Suprapubic skin (tissue), 4 donors: ENCODE measurements at places on chromosomes 6 and 20. TPM values are rescaled to one million over a fixed set of nuclear protein-coding genes. Genes with fewer than 3 reads are reported as not detected.
A peak's percentile ranks its signal among the peaks of the same experiment; 100 is the strongest.

- no peaks in the 10 kb centered on the region for H3K36me3 ChIP-seq
- no peak overlapping the region for H3K27ac ChIP-seq
- H3K4me1 ChIP-seq, result no peaks in the 10 kb centered on the region
- DNase-seq, result no peak
Measured at GRCh38 chr20:60123652-60124051, 165.4 kb downstream of the CDH26 start.

- H3K36me3 ChIP-seq, result no peaks in the 10 kb centered on the region
- H3K4me3 ChIP-seq, result no peak overlapping the region
- DNase-seq, result no peak
- H3K4me1 ChIP-seq, result no peaks in the 10 kb centered on the region
Measured at GRCh38 chr6:81623106-81623759, 129.2 kb downstream of the TENT5A start.

DNA sequence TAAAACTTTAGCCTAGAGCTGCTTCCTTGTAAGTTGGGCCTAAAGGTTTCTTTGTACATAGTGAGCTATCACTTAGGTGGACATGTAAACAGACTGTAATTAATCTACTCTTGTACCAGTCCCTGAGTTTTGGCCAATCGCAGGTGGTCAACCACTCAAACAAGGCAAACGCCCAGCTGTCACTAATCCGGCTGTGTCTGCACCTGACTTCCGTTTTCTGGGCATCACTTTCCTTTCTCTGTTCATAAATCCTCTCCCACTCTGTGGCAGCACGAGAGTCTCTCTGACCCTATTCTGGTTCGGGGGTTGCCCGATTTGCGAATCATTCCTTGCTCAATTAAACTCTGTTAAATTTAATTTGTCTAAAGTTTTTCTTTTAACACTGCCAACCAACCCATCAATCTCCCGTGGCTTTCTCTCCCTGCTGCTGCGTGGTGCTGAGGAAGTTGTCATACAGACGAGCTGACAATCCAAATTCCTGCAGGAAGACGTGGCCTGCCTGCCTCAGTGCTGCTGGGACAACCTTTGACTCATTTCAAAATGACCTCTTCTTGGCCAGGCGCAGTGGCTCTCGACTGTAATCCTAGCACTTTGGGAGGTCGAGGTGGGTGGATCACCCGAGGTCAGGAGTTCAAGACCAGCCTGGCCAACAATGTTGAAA, 206.3 kb downstream of the QKI start:
- no peak overlapping the region for H3K27ac ChIP-seq
- no peaks in the 10 kb centered on the region for H3K36me3 ChIP-seq
- H3K27me3 ChIP-seq, result no peaks in the 10 kb centered on the region
- H3K4me1 ChIP-seq, result no peaks in the 10 kb centered on the region
- DNase-seq, result no peak

- no peak for DNase-seq
- no peaks in the 10 kb centered on the region for H3K36me3 ChIP-seq
- H3K27ac ChIP-seq, result no peak overlapping the region
- H3K4me3 ChIP-seq, result no peak overlapping the region
- H3K27me3 ChIP-seq, result no peaks in the 10 kb centered on the region
- H3K4me1 ChIP-seq, result peaks cover 4% of the 10 kb centered on the region
Measured at GRCh38 chr6:163645560-163645959, 231.0 kb downstream of the QKI start.

- peak overlapping the region; percentile 95 for H3K4me3 ChIP-seq
- peaks cover 39% of the 10 kb centered on the region for H3K4me1 ChIP-seq
- H3K27ac ChIP-seq, result peak overlapping the region; percentile 92
- peaks cover 44% of the 10 kb centered on the region for H3K36me3 ChIP-seq
- H3K27me3 ChIP-seq, result no peaks in the 10 kb centered on the region
Measured at GRCh38 chr6:44257753-44258324, 511 bp upstream of the SLC35B2 start.

The LGSN gene
- not detected for total RNA-seq

GRCh38 chr20:44384423-44385027, 29.0 kb downstream of the HNF4A start:
- peak; percentile 89 for DNase-seq
- no peak overlapping the region for H3K4me3 ChIP-seq
- no peak overlapping the region for H3K27ac ChIP-seq
- H3K27me3 ChIP-seq, result peaks cover 10% of the 10 kb centered on the region
- peaks cover 19% of the 10 kb centered on the region for H3K4me1 ChIP-seq
- no peaks in the 10 kb centered on the region for H3K36me3 ChIP-seq

DNA sequence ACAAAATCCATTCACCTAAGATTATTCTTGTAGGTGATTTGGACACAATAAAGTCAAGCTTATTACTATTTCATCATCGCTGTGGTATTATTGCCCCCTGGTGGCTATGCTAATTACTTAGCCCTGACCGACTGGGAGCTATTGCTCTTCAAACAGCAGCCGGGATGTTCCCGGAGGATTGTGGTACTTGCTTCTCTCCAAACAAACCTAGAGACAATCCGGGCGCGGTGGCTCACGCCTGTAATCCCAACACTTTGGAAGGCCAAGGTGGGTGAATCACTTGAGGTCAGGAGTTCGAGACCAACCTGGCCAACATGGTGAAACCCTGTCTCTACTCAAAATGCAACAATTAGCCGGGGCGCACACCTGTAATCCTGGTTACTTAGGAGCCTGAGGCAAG, 15.4 kb upstream of the STMND1 start:
- no peak for DNase-seq
- H3K4me3 ChIP-seq, result no peak overlapping the region
- H3K27me3 ChIP-seq, result no peaks in the 10 kb centered on the region
- no peaks in the 10 kb centered on the region for H3K36me3 ChIP-seq
- H3K4me1 ChIP-seq, result peaks cover 2% of the 10 kb centered on the region

The LATS1 gene
- total RNA-seq, result 41.2 TPM

DNA sequence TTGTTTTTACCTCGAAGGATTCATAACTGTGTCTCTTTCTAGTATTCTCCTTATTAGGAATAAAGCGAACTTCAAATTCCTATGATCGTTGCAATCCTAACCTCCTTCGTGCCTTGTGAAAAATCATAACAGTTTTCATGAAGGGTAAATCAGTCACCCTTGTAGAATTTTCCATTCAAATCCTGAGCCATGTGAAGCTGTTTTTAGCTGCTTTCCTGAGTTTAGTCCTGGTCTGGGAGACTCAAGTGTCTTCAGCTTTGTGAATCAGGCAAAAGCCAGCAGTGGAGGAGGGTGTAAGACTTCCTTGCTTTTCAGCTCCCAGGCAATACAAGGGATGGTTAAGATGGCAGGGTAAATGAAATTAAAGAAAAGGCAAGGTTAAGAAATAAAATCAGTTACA, 24.3 kb downstream of the GCNT2 start:
- no peak overlapping the region for H3K4me3 ChIP-seq
- H3K4me1 ChIP-seq, result no peaks in the 10 kb centered on the region
- no peaks in the 10 kb centered on the region for H3K27me3 ChIP-seq
- no peaks in the 10 kb centered on the region for H3K36me3 ChIP-seq
- no peak for DNase-seq

The OPN5 gene
- total RNA-seq, result not detected

The FABP7 gene
- total RNA-seq, result 11.8 TPM

The CRISP2 gene
- total RNA-seq, result 0.59 TPM

The UCKL1 gene
- total RNA-seq, result 80.1 TPM

GRCh38 chr6:115133790-115134189, 791.0 kb upstream of the HS3ST5 start:
- no peak overlapping the region for H3K27ac ChIP-seq
- H3K4me3 ChIP-seq, result no peak overlapping the region
- H3K27me3 ChIP-seq, result no peaks in the 10 kb centered on the region
- no peaks in the 10 kb centered on the region for H3K4me1 ChIP-seq
- no peaks in the 10 kb centered on the region for H3K36me3 ChIP-seq

DNA sequence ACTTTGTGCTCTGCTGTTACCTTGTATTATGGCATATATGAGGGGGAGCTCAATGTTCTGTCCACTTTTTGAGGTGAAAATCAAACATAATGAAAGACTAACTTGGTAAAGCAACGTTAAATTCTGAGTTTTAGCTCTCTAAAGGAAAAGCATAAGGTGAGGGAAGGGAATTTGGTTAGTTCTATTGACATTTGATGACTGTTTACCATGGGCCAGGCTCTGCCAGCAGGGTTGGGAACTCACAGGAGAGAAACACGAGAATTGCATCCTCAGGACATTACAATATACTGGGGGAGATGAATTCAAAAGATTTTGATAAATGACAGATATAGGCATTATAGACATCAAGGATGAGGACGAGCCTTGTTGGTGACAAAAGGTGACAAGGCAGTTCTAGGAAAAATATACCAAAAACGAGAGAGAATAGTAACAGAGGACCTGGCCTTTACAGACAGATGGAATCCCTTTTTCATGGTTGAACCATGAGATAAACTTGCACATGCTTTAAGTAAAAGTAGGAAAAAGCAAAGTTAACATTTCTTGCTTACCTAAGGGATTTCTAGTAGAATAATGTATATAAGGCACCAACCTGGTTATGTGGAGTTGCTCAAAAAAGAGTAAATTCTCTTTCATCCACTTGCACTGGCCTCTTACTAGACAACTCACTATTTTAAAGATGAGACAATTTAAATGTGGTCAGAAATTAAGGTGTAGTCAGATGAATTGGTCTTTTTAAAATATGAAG, 191.4 kb downstream of the NKAIN2 start:
- DNase-seq, result no peak
- no peaks in the 10 kb centered on the region for H3K36me3 ChIP-seq
- no peaks in the 10 kb centered on the region for H3K4me1 ChIP-seq
- H3K27me3 ChIP-seq, result no peaks in the 10 kb centered on the region

The RIPPLY2 gene
- not detected for total RNA-seq

DNA sequence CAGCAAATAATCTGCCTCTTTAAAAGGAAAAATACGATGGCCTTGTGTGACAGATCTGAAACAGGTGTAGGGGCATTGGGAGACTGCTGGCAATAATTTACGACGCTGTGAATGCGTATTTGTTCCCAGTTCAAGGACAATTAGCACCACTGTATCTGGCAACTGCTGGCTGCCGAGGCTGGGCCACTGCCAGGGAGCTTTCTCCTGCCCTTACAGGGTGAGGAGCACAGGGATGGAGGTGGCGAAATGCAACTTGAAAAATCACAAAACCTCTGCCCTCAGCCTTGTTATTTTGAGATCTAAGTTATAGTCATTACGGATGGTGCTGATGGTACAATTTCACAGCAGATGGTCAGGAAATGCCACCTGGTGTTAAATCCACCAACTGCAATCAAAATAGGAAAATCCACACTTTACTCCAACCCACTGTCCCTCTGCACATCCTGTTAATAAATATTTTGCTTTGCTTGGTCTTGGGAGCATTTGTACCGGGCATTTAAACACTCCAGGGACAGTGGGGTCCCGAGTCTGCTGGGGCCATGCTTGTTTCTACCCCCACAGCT, 6.4 kb downstream of the MYLK4 start:
- no peaks in the 10 kb centered on the region for H3K27me3 ChIP-seq
- H3K36me3 ChIP-seq, result no peaks in the 10 kb centered on the region
- no peak overlapping the region for H3K27ac ChIP-seq
- no peak for DNase-seq

GRCh38 chr6:168949981-168950857, 303.4 kb downstream of the THBS2 start:
- peaks cover 13% of the 10 kb centered on the region for H3K4me1 ChIP-seq
- H3K4me3 ChIP-seq, result no peak overlapping the region
- H3K27me3 ChIP-seq, result no peaks in the 10 kb centered on the region

The RRAGD gene
- 13.7 TPM for total RNA-seq

DNA sequence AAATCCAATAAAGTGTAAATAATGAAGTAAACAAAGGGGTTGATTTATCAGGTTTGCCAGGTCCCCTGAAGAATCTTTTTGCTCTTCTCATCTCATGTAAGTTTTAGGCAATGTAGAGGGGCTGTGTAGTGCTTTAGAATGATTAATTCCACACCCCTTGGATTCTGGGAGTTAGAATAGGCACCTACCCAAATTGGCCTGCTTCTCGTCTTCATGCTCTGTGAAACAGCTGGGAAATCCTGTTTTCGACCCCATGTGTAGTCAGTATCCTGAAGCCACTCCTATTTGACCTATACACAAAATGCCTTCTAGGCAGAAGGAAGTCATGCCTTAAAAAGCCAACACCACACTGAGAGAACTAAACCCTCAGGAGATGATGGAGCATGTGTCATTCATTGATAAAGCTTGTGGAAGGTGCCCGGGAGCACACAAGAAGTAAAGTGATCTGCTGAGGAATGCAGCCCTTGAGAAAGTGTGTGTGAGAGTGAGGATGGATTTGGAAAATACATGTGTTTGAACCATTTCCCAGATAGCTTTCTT, 170.9 kb downstream of the KLHL32 start:
- H3K4me3 ChIP-seq, result no peak overlapping the region
- no peaks in the 10 kb centered on the region for H3K36me3 ChIP-seq
- no peak overlapping the region for H3K27ac ChIP-seq
- DNase-seq, result no peak
- no peaks in the 10 kb centered on the region for H3K4me1 ChIP-seq

GRCh38 chr20:43404878-43405277, 52.8 kb upstream of the SRSF6 start:
- no peaks in the 10 kb centered on the region for H3K36me3 ChIP-seq
- no peak overlapping the region for H3K27ac ChIP-seq
- DNase-seq, result no peak
- H3K4me3 ChIP-seq, result no peak overlapping the region

The COL12A1 gene
- total RNA-seq, result 46.6 TPM

DNA sequence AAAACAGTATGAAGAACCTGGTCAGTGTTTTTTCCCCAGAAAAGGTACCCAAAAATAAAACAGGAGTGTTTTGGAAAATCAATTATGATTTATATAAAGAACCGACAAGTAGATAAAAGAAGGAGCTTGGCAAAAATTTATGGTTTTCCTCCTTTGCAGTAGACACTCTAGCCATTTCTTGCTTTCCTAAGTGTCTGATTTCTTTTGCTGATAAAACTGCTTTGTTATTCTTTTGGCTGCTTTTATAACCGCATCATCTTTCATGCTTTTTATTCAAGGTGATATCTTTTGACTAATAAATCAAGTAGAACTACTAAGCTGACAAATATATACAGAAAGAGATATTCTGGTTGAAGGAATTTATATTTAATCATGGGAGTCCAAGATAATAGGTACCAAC, 16.6 kb downstream of the ATG5 start:
- H3K4me3 ChIP-seq, result no peak overlapping the region
- peaks cover 6% of the 10 kb centered on the region for H3K36me3 ChIP-seq
- no peaks in the 10 kb centered on the region for H3K27me3 ChIP-seq
- no peak overlapping the region for H3K27ac ChIP-seq
- no peak for DNase-seq

DNA sequence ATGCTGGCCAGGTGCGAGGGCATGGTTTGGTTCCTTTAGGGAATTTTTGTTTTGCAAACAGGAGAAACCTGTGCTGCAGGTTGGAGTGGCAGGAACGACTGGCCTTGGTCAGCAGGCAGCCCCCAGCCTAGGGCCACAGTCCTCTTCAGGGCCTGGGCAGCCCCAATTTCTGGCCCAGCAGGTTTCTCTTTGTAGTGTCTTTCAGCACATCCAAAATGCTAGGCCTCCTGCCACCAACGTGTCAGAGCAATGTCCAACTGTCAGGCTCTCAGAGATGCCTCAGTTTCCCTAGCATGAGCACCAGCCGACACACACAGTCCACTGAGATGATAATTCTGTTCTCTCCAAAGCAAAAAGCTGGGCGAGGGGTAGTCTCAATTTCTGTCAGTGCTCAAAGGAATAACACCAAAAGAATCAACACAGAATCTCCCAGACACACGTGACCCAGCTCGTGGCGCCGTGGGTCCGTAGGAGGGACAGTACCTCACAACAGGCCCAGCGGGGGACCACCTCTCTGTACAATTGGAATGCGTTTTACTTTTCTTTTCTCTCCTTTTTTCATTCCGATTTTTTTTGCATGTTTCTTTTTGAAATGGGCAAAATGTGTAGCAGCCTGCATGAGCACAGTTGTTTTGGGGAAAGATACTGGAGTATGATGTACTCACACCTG, 125.9 kb downstream of the TAF4 start:
- DNase-seq, result no peak
- no peak overlapping the region for H3K27ac ChIP-seq
- H3K36me3 ChIP-seq, result no peaks in the 10 kb centered on the region
